ENCODE measurements at places on chromosomes 6 and 20.

DNA sequence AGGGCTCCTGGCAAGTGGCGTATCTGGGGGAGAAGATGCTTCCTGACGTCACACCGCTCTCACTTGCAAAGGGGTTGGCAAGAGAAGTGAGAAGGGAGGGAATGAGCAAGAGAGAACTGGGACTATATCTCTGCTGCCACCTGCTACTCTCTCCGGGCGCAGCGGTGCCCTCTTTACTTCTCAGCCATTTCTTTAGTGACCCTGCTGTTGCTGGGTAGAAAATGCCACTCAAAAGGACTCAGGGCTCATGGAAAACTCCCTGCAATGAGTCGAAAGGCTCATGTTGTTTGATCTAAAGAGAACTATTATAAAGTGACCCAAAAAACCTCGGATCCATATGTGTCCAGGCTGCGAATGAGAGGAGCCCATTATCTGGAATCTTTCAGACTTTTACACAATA, 401.8 kb downstream of the SAMD5 start:
- no peak for DNase-seq

DNA sequence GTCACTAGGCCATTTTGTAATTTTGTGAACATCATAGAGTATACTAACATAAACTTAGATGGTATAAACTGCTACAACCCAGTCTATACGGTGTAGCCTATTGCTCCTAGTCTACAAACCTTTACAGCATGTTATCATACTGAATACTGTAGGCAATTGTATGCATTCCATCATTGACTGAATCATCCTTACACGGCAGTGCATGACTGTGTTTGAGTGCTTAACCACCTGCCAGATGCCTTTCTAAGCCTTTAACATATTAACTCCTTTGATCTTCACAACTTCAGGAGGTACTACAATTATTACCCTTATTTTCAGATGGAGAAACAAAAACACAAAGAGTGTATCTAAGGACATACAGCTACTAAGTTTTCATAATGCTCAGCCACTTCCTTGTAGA, 14.0 kb downstream of the DPPA5 start:
- DNase-seq, result no peak

- no peak for DNase-seq
These were observed 24.9 kb downstream of the KIF13A start for GRCh38 chr6:17962436-17963031.

- no peak for DNase-seq
These were observed 103.1 kb upstream of the POPDC3 start for GRCh38 chr6:105282631-105283585.

DNA sequence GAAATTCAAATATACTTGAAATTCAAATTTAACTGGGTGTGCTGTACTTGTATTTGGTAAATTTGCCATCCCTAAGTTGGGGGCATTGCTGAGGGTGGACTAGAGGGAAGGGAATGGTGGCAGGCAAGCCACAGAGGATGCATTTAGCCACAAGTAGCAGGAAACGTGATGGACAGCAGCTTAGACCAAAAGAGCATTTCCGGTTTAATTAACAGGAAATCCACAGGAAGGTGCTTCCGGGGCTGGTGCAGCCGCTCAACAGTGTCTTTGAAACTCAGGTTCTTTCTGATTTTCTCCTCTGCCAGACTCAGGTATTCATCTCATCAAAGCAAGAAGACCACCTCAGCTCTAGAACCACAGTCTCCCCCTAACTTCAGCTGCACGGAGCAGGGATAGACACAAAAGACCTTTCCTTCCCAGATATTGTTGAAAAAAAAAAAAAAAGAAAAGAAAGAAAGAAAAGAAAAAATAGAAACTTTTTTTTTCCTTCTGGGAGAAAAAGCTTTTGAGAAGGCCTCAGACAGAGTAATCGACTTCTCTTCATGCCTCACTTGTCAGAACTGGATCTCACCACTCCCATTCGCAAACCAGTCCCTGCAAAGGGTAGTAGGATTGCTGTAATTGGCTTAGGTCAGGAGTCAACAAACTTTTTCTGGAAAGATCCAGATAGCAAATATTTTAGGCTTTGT, 8.0 kb upstream of the BCAS1 start:
- no peak for DNase-seq

GRCh38 chr6:52515219-52515960, 61.5 kb downstream of the TRAM2 start:
- DNase-seq, result no peak

- no peak for DNase-seq
These were observed 300.2 kb upstream of the JARID2 start for GRCh38 chr6:14945461-14946185.
